ENCODE measurements at places on chromosomes 7 and 10. TPM values are rescaled to one million over a fixed set of nuclear protein-coding genes. Genes with fewer than 3 reads are reported as not detected.
A peak's percentile ranks its signal among the peaks of the same experiment; 100 is the strongest.

GRCh38 chr10:75611172-75611992 lies 180.0 kb downstream of the LRMDA start:
- peak; percentile 36 for DNase-seq

DNA sequence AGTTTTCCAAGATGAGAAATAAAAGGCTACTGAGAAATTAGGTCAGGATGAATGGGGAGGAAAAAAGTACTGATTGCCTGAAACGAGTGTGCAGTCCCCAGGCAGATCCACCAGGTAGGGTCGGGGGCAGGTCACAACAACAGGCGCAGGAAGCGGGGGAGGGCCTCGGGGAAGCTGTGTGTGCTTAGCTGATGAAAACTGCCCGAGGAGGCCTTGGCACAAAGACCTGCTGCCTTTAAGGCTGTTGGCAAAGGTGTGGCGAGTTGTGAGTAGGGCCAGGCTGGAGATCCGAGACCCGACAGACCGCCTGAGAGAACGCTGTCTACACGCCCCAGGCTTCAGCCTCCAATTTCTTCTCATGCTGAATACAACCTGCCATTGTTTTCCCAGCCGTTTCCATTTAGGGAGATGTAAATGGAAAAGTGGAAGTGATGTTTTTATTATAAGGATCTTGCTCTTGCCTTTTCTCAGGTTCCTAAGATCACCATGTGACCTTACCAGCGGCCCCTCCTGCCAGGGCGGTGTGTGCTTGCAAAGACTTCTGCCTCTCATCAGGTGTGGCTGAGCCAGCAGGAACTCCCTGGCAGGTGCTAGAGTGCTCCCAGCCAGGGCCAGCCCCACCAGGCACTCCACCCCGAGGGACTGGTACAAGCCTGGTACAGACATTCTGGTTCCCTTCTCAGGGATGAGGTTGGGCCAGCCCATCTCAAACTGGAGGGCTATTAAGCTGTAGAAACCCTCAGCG lies 60.8 kb downstream of the DLG5 start:
- DNase-seq = no peak

GRCh38 chr7:2802504-2803341 lies 41.4 kb downstream of the GNA12 start:
- DNase-seq = peak; percentile 90

DNA sequence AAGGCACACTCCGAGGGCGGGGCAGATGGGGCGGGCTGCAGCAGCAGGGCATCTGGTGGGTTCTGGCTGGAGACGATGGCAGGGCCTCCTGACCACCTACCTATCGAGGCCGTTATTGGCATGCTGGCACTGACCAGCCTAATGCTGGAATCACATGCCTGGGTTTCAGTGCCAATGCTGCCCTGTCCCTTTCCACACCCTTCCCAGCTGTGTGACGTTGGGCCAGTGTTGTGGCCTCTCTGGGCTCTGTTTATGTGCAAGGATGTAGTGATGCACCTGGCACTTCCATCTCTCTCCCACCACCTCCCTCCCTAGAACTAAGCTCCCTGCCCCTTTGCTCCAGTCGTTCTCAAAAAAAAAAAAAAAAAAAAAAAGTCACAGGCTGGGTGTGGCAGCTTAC lies 132.9 kb downstream of the ZMIZ1 start:
- no peak for DNase-seq

GRCh38 chr7:149050941-149051340 lies 22.6 kb upstream of the PDIA4 start:
- DNase-seq = no peak

DNA sequence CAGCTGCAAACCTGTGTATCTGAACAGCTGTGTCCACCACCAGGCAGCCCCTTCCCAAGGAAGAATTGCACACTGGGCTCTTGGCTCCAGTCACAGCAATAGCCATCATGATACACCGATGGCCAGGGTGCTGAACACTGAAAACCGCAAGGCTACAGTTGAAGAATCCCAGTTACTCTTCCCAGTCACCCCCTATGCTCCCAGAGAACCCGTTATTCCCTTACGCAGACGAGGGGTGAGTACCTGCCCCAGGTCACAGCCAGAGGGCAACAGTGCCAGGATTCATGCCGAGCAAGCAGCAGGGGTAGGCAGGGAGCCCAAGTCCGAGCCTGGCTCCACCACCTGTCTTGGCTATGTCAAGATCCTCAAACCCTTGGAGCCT lies 57.8 kb downstream of the RASGEF1A start:
- DNase-seq = no peak

- DNase-seq = no peak
Observed at GRCh38 chr7:28687537-28687936, 270.6 kb downstream of the TRIL start.

DNA sequence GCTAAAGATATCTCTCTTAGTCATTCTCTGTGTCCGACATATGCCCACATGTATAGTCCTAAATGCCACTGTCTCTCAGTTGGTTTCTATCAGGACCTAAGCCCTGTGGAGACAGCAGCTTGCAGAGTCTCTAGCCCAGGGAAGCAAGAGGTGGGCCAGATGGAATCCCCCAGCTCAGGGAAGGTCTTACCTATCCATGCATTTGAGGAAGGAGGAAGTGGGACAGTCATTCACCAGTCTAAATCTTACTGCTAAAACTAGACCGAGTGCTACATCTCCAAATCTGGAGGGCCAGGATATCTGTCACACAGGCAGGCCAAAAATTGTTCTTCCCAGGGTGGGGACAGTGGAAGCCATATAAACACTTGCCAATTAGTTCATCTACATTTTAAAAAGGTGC lies 26.4 kb upstream of the HERPUD2 start:
- DNase-seq = no peak

- DNase-seq = no peak
Observed at GRCh38 chr10:32960022-32960421, 2.0 kb upstream of the ITGB1 start.

- DNase-seq = peak; percentile 57
Observed at GRCh38 chr10:70742537-70743429, 42.4 kb downstream of the TBATA start.

The CHST12 gene
- total RNA-seq = 6.4 TPM

DNA sequence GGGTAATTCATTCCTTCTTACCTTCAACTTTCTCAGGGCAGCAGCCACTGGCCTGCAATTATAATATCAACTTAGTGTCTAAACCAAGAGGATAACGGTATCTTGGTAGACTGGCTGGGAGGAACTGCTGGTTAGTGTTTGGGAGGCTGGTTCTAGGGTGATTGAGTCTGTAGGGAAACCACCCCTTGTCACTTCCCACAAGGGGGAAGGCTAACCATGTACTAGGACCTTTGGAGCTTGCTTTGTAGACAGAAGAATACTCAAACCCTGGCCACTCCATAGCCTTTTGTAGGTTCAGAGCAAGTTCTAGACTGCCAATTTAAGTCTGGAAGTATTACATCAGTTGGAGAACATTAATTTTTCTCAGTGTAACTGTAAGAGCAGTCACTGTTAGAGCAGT lies 51.3 kb downstream of the NHLRC2 start:
- DNase-seq = no peak

The TSPAN12 gene
- 0.70 TPM for total RNA-seq

The AGAP9 gene
- 2.3 TPM for total RNA-seq

- no peak for DNase-seq
Observed at GRCh38 chr10:88433565-88434186, 149.4 kb downstream of the RNLS start.

DNA sequence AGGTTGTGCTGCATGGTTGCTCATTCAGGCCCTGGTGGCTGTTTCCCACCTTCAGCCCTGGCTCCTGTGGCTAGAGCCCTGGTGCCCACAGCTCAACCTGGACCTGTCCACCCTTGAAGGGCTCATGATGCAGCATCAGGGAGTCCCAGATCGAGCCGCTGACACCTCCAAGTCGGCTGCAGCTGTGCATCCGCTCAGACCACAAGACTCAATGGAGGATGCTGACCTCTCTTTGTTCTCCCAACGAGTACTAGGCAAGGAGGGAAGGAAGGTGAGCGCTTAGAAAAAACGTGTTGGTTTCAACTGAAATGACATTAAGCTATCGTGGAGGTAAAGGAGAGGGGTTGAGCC lies 9.5 kb upstream of the C10orf95 start:
- no peak for DNase-seq

GRCh38 chr7:391961-392524 lies 102.1 kb downstream of the FOXL3 start:
- no peak for DNase-seq

DNA sequence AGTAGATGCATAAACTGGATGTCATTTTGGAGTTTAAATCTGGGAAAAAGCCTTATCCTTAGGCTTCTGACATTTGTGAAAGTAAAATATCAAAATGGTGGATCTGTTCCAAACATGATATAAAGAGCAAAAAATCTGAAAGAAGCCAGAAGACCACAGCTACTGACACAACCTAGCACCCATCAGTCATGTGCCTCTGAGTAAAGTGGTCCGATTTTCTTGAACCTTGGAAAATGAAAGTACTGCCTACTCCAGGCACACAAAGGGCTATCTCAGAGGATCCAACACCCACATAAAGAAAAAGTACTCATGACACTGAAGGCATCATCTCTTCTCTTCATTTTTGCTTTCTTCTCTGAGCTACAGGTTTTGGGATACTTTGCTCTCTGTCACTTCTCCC lies 150.7 kb downstream of the KMT2E start:
- DNase-seq = no peak

The HOXA2 gene
- total RNA-seq = not detected

GRCh38 chr7:494259-494687 lies 25.4 kb downstream of the PDGFA start:
- DNase-seq = no peak

The LRGUK gene
- 0.18 TPM for total RNA-seq

GRCh38 chr7:82594665-82595064 lies 151.1 kb upstream of the CACNA2D1 start:
- no peak for DNase-seq

DNA sequence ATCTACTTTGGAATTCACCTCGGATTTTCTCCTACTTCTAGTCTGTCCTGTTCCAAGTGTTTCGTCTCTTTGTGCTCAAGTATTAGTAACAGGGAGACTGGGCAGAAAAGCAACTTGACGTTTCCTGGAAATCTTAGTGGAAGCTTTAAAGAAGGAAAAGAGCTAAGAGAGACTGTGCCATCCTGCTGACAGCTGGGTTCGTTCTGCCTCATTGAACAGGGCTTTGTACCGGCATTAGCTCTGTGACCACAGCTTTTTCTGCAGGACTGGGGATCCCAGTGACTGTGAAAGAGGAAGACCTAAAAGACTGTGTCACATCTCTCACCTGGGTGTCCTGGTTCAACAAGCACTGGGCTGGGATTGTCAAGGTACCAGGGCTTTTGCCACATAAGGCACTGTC lies 70.8 kb upstream of the CDCA7L start:
- no peak for DNase-seq

DNA sequence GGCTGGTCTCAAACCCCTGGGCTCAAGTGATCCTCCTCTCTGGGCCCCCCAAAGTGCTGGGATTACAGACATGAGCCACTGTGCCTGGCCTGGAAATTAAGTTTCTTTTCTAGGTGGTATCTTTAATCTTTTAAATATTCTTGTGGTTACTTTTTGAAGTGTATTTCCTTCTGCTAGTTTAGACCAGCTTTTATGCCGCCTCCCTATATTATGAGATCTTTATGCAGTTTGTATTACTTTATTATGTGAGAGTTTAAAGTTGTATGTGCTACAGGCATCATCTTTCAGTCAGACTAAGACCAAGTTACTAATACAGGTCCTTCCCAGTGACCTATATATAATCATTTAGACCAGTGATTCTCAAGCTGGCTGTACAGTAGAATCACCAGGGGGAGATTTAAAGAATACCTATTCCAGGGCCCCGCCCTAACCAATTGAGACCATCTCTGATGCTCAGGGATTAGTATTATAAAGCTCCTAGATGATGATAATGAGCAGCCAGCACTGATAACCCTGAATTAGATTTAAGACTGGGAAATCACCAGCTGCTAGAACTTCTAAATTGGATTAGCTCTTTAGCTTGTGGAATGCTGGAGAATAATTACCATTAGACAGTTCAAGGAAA lies 11.3 kb downstream of the INPP5F start:
- no peak for DNase-seq

The STAG3 gene
- total RNA-seq = 0.22 TPM

GRCh38 chr7:122535086-122535485 lies 163.8 kb downstream of the RNF133 start:
- no peak for DNase-seq

The PON1 gene
- not detected for total RNA-seq

GRCh38 chr7:47282790-47283496 lies 299.0 kb downstream of the TNS3 start:
- DNase-seq = no peak

- DNase-seq = no peak
Observed at GRCh38 chr7:27300421-27300820, 57.8 kb downstream of the EVX1 start.

GRCh38 chr7:150003304-150003810 lies 129.6 kb downstream of the ATP6V0E2 start:
- no peak for DNase-seq

DNA sequence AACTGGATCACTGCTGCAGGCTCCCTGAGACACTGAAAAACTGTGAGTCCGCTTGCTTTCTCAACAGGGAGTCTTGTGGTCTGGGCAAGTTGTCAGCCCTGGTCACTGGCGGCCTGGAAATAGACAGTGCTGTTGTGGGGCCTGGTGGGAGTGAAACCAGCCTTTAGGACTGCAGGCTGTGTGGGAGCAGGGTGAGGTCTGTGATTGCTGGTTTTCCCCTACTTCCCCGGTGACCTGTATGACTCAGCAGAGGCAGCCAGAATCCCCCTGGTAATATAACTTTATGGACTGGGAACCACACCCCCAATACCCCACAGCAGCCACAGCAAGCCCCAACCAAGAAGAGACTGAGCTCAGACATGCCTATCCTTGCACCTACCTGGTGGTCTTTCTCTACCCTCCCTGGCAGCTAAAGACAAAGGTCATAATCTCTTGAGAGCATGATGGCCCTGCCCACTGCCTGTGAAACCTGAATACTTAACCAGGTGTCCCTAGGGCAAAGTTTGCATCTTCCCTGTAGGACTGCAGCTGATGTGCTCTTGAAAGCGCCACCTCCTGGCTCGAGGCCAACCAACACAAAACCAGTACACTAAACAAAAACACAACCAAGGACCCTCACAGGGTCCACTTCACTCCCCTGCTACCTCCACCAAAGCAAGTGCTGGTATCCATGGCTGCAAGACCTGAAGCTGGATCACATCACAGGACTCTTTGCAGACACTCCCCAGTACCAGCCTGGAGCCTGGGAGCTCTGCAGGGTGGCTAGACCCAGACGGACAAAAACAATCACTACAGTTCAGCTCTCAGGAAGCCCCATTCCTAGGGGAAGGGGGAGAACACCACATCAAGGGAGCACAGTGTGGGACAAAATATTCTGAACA lies 7.2 kb upstream of the ADAM22 start:
- peak; percentile 30 for DNase-seq

- no peak for DNase-seq
Observed at GRCh38 chr7:101555269-101555920, 73.7 kb downstream of the MYL10 start.

- DNase-seq = no peak
Observed at GRCh38 chr10:32680803-32681557, 235.0 kb downstream of the CCDC7 start.

DNA sequence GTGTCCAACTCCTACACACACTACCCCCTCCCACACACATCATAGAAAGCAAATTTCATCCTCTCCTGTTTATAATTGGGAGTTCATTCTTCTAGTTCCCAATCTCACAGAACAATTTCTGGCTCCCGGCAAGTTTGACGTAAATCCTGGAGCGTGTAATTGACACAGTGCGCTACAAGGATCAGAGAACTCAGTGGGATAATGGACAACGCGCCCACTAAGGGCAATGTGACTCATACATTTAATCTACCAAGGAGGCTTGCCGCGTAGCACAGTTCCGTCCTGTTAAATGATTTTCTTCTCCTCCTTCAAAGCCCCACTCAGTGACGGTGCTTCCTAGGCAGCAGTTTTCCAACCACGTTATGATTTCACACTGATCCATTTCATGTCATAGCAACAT lies 277.6 kb downstream of the SFMBT2 start:
- no peak for DNase-seq

The OR2A7 gene
- total RNA-seq = not detected

- no peak for DNase-seq
Observed at GRCh38 chr7:85150624-85151023, 36.2 kb downstream of the SEMA3D start.

Measured in HepG2 (cell line).